Stimulated activated CD8-positive, alpha-beta memory T cell treated with anti-CD3 and anti-CD28 coated beads, Interleukin-2, amount 100 ng/mL, for 48 hours (primary cell): ENCODE measurements at places on chromosomes 4 and X.

- no peak for DNase-seq
Measured at GRCh38 chrX:65576160-65576559, 41.6 kb upstream of the LAS1L start.

DNA sequence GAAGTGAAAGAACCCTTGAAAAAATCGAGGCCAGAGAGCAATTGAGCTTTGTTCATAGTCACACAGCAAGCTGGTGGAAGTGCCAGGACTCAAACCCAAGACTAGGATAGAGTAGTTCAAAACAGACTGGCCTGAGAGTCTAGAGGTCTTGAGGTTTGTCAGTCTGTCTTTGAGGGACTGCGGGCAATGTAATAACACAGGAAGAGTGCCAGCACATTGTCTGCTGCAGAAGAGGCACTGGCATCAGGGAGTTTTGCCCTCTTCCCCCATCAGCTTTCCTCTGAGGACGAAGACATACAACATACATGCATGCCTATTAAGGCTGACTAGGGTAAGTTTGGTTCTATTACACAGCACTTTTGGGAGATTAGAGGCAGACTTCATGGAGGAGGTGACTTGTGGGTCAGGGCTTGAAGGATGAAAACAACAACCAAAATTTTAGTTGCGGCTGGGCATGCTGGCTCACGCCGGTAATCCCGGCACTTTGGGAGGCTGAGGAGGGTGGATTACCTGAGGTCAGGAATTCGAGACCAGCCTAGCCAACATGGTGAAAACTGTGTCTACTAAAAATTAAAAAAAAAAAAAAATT, 64.1 kb upstream of the LAS1L start:
- no peak for DNase-seq

- no peak for DNase-seq
Measured at GRCh38 chr4:85734424-85734831, 259.5 kb downstream of the ARHGAP24 start.

- DNase-seq: no peak
Measured at GRCh38 chr4:182291597-182292270, 48.5 kb downstream of the TENM3 start.

GRCh38 chr4:106753426-106753825, 282.7 kb downstream of the DKK2 start:
- no peak for DNase-seq

DNA sequence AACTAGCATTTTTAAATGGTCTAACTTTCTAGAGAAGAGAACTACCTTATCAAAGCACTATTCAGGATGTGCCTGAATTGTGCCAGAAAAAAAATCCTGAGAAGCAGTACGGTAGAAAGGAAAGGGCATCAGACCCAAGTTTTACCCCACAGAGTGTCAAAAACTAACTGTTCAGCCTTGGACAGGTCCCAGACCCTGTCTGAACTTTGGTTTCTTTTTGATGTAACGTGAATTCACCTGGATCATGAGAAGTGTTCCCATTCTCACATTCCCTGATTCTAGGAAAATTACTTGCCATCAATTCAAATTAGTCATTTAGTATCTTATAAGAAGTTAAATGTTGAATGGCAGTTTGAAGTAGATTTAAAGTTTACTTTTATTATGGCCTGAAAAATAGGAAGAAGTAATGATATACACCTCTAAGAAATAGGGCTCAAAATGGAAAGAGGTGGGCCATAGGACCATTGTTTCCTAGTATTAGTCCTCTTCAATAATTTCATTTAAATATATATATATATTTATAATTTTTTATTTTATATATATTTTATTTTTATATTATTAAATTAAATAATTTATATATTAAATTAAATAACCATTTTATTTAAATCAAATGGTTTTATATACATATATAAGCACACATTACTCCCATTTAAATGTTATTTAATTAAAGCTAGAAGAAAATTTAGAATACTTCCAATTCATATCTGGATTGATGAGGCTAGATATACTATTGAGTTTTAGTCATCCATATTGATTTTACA, 181.9 kb upstream of the PPARGC1A start:
- DNase-seq: no peak

- DNase-seq: no peak
Measured at GRCh38 chr4:162360369-162361149, 196.8 kb upstream of the FSTL5 start.

- no peak for DNase-seq
Measured at GRCh38 chr4:107902715-107903114, 28.6 kb upstream of the CYP2U1 start.

DNA sequence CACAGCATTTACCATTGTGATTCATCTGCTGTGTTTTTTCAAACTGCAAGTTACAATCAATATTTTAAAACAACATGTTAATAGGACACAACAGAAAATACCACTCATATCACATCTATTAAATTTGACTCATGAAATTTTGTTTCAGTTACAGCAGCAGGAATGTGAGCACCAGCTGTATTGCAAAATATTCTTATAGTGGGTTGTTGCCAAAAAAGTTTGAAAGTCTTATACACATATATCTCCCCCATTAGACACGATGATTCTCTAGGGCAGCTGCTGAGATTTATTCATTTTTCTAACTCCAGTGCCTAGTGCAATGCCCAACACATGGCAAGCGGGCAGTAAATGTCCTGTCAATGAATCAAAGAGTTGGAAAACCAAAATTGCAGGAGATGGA, 26.6 kb upstream of the NKX3-2 start:
- no peak for DNase-seq

GRCh38 chr4:105198541-105198940, 51.9 kb downstream of the TET2 start:
- DNase-seq: no peak

DNA sequence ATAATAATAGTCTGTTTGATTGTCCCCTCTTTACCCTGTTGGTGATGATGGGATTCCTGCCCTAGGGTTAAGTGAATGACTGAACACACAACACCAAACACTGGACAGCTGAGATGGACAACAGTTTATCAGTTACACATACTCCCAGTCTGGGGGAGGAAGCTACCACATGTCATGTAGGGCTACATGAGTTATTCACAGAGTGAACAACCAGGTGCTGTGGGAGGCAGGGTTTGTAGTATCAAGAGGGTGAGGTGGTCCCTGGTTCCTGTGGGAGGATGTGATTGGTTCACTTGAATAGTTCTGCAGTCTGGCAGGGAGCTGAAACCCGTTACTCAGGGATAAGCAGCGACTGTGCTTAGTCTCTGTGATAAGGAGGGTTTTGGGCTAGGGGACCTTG, 88.8 kb upstream of the AP1S2 start:
- no peak for DNase-seq

DNA sequence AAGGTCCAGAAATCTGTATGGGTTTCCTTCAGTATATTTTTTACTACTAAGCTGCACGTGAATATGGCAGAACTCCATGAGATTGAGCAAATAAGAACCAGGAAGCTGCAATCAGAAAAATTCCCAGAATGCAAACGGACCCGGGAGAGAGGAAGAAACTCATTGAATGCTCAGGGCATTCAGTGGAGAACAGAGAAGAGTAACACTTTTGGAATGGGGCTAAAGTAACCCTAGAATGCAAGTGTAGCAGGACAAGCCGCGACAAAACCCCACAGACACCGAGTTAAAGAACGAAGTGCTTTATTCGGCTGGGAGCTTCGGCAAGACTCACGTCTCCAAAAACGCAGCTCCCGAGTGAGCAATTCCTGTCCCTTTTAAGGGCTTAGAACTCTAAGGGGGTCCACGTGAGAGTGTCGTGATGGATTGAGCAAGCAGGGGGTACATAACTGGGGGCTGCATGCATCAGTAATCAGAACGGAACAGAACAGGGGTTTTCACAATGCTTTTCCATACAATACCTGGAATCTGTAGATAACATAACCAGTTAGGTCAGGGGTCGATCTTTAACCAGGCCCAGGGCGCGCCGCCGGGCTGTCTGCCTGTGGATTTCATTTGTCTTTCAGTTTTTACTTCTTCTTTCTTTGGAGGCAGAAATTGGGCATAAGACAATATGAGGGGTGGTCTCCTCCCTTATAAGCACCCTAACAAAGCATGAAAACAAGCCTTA, 56.4 kb downstream of the RAB28 start:
- no peak for DNase-seq

- DNase-seq: no peak
Measured at GRCh38 chrX:112071132-112071531, 11.4 kb downstream of the TRPC5 start.

DNA sequence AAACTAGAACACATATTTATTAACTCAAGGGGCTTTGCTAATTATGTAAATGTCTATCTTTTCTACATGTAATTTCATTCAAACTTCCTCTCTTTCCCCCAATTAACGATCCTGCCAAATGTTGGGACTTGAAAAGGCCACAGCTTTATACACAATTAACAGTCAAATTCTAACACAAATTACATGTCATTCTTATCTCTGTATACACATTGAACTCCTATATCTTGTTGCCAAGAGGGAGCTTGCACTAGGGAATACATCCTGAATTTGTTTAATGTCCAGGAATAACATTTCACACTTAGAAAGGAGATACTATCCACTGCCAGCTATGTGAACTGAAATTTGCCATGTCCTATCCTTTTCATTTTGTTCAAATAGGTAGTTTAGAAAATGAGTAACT, 38.9 kb upstream of the MAB21L2 start:
- DNase-seq: no peak

DNA sequence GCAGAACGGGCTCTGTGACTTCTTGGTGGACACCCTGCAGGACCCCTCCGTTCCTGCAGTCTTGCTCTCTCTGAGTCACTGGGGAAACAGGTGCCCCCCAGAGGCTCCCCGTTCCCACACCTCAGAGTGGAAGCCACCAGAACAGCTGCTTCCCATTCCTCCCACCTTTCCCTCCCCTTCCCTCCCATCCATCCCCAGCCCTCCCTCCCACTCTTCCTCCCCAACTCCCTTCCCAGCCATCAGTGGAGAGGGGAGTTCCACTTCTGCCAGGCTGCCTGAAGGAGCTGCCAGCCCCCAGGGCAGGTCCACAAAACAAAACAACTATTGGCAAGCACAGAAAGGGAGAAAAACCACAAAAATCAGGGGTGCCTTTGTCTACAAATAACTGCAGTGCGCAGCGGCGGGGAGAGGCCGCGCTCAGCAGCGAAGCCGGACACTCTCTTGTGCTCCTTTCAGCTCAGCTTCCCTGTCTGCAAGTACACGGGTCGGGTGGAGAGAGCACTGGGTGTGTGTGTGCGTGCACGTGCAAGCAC, 8.1 kb downstream of the SSR4 start:
- DNase-seq: no peak

- no peak for DNase-seq
Measured at GRCh38 chr4:88177983-88178625, 19.7 kb upstream of the ABCG2 start.

DNA sequence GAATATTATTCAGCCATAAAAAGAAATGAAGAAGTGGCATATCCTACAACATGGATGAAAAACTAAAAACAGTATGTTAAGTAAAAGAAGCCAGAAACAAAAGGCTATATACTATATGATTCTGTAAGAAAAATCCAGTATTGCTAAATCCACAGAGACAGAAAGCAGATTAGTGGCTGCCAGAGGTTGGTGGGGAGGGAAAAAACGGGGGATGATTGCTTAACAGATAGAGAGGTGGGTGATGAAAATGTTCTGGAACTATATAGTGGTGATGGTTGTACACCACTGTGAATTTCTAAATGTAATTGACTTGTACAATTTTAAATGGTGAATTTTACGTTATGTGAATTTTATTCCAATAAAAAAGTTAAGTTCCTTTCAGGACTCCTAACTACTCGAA, 157.6 kb upstream of the SH3RF1 start:
- no peak for DNase-seq
